ENCODE measurements at places on chromosomes 6 and 20.

GRCh38 chr6:106963544-106963943, 11.0 kb downstream of the CD24 start:
- no peak for DNase-seq

GRCh38 chr20:15364781-15365180, 1027.4 kb upstream of the FLRT3 start:
- no peak for DNase-seq

DNA sequence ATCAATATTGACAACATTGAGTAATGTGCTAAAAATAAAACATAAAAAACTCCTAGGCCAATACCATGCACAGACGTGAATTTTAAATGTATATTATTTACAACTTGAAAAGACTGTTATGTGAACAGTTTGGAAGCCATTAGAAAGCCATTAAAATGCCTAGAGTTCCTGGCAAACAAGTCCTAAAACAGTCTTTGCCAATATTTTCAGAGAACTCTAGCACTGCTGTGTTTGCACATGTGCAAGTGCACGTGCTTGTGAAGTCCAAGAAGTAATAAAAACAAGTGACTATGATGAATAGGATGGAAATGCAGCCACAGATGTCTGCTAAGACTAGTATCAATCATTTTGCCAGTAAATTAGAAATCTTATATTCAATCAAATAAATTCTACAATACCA, 1447.6 kb downstream of the GRIK2 start:
- DNase-seq, result no peak

- no peak for DNase-seq
Measured at GRCh38 chr6:167839755-167840154, 13.0 kb downstream of the AFDN start.

- no peak for DNase-seq
Measured at GRCh38 chr20:49866051-49866450, 49.3 kb downstream of the SPATA2 start.

DNA sequence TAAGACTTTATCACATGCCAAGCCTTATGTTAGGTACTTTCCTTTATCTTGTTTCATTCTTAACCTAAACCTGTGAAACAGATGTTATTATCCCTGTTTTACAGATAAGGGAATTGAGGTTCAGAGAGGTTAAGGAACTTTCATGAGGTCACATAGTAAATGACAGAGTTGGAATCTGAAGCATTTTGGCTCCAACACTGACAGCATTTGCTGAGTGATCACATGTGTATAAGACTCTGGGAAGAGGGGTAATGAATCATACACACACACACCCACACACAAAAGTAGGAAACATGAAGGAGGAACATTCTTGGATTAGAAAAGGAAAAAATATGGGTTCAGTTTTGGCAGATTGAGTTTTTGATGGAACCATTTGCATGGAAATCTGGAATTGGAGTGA, 212.5 kb downstream of the GJA1 start:
- DNase-seq, result no peak

DNA sequence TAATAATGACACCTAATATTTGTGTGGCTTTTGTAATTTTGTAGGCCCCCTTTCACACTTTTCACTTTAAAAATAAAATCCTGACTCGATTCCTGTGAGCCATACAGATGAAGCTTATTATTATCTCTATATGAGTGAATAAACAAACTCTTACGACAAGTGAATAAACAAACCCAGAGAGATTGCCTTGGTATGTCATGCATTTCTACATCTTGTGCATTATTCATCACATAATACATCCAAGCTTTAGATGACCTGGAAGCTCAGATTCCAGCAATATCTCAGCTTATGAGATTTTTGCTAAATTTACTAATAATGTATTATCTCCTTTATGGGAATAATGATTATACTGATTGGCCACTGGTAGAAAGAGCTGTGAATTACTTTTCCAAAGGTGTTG, 248.2 kb downstream of the TBX18 start:
- DNase-seq, result no peak

DNA sequence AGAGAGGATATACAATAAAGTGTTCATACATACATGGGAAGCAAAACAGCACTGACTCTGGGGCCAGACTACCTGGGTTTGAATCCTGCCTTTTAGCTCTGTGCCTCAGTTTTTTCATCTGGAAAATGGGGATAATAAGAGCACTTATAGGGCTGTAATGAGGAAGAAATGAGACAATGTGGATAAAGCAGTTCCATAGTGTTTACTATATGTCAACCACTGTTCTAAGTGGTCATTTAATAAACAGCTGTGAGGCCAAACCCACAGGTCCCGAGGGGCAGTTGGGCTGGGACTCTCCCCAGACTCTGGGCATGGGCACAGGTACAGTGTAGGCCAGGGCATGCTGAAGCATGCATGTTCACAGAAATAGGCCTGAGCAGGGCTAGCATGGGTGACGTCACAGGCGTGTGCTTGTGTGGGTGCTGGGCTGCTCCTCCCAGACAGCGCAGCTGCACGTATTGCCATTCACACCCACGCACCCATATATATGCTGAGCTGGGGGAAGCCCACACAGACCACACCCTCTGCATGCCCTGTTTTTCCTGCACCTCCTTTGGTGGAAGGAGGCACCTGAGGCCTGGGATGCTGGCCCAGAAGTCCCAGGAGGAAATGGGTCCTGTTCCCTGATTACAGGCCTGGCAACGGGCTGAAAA, 3.5 kb upstream of the PLCG1 start:
- peak; percentile 50 for DNase-seq

DNA sequence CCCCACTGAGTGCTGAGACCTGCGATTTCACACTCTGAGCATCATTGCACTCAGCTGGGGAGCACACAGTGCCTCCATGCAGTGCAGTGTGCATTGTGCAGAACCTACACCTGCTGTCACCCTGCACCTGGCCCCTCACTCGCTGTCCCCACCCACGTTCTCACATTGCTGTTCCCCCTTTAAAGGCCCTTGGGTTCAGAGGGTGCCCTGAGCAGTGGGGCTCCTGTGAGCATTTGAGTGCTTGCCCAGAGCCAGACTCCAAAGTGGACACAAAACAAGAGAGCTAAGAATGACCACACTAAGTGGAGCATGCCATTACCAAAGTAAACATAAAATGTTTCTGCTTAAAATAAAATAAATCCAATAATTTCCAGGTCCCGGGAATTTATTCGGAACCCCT, 131.0 kb upstream of the CST7 start:
- no peak for DNase-seq

- no peak for DNase-seq
Measured at GRCh38 chr20:47489448-47489872, 12.2 kb upstream of the NCOA3 start.

- DNase-seq, result no peak
Measured at GRCh38 chr6:9461188-9461587, 953.7 kb downstream of the TFAP2A start.

- DNase-seq, result no peak
Measured at GRCh38 chr6:54758340-54758739, 88.2 kb upstream of the FAM83B start.

GRCh38 chr6:37822851-37823682, 3.5 kb downstream of the ZFAND3 start:
- peak; percentile 14 for DNase-seq

Measured in stimulated activated CD4-positive, alpha-beta T cell treated with anti-CD3 and anti-CD28 coated beads, Interleukin-4, amount 100 ng/mL, for 4 hours (primary cell).